ENCODE measurements at places on chromosomes 6 and 20. TPM values are rescaled to one million over a fixed set of nuclear protein-coding genes. Genes with fewer than 3 reads are reported as not detected.

ZFP57 gene
- total RNA-seq, result not detected

MYB gene
- total RNA-seq, result 0.13 TPM

PLCB1 gene
- total RNA-seq, result 17.6 TPM

GHRH gene
- not detected for total RNA-seq

VGLL2 gene
- not detected for total RNA-seq

PYGB gene
- 111 TPM for total RNA-seq
